ENCODE measurements at places on chromosomes 12 and 14.

- no peak for DNase-seq
Measured at GRCh38 chr14:69635981-69636639, 24.7 kb downstream of the SUSD6 start.

DNA sequence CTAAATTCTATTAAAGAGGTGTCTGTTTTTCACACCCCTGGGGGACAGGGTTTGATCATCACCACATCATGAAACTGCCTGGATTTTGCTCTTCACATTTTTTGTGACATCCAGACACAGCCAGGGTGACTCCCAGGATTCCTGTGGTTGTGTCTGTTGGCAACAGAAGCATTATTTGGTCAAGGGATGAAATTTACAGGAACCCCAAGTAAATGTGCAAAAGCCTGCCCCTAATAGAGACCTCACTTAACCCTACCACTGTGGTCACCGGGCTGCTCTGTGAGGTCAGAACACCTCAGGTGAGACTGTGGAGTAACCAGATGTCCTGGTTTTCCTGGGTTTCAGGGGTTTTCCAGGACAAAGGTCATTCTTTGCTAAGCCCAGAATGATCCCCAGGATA is 103.8 kb downstream of the DAD1 start:
- DNase-seq: no peak

DNA sequence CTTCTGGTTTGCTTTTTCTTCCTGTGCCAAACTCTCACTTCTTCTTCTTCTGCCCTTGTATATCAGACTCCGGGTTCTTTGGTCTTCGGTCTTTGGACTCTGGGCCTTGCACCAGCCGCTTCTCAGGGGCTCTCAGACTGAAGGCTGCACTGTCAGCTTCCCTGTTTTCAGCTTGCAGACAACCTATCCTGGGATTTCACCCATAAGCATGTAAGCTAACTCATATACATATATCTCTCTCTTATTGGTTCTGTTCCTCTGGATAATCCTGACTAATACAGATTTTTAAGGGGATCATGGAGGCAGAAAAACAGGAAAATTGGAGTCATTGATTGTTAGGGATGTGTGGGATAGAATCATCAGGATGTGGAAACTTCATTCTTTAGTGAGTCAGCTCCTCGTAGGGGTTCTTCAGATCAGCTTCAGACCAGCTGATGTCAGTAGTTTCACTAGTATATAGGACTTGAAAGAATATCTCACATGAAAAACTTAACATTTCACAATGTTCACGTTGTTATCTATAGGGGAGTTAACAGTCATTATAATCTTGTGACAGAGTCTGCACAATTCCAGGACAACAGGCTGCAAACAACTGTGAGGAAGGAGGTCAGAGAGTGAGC is 102.9 kb downstream of the RASSF9 start:
- no peak for DNase-seq

- DNase-seq: no peak
Measured at GRCh38 chr14:33764876-33765650, 185.8 kb downstream of the EGLN3 start.

GRCh38 chr12:97267594-97268202 is 194.9 kb upstream of the RMST start:
- DNase-seq: no peak

Data from stimulated activated CD4-positive, alpha-beta T cell treated with anti-CD3 and anti-CD28 coated beads, TNF-alpha, amount 100 ng/mL, for 24 hours (primary cell).